ENCODE measurements at places on chromosomes 2 and 18.

GRCh38 chr18:8811115-8811514 lies 105.8 kb downstream of the MTCL1 start:
- no peak for DNase-seq

GRCh38 chr2:66582987-66583880 lies 148.3 kb downstream of the MEIS1 start:
- DNase-seq: no peak

DNA sequence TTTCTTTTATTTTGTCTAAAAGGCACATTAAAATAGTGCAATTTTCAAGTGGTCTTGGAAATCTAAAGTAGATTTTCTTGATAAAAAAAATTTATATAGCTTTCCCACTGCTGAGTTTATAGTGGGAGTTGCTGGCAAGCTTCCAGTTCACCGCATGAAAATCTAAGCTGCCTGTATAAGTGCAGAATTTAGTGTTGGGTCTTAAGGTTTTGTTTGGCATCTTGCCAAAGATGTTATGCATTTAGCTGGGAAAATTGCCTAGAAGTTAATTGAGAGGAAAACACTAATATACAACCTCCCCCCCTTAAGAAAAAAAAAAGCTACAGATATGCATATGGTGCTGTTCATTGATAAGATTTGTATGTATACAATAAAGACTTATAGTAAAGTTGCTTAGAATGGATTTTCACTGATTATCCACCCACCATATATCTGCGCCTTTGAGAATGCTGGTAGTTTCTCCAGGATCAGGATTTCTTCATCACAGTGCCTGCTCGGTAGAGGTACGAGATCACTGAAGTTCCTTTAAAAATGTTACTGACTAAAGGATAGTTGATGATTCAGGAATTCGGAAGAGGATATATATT lies 803.2 kb upstream of the POU3F3 start:
- no peak for DNase-seq

GRCh38 chr2:113157897-113158753 lies 15.6 kb upstream of the PSD4 start:
- DNase-seq: no peak

DNA sequence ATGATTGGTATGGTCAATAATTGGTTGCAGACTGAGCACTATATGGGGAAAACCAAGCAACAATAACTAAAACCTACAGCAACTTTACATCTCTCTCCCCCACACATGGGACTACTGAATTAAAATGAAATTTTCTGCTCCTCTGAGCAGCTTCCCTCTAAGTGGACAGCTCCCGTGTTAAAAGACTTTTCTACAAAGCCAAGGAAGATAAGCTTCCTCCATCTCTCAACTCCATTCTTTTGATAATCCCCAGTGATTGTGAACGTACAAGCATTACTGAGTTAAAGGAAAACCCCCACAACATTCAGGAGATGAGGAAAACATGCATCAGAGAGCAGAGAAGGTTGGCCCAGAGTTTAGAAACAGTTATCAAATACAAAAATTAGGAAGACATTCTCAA lies 21.9 kb downstream of the CCBE1 start:
- DNase-seq: no peak

- DNase-seq: no peak
Observed at GRCh38 chr2:132670496-132671150, 618 bp upstream of the LYPD1 start.

DNA sequence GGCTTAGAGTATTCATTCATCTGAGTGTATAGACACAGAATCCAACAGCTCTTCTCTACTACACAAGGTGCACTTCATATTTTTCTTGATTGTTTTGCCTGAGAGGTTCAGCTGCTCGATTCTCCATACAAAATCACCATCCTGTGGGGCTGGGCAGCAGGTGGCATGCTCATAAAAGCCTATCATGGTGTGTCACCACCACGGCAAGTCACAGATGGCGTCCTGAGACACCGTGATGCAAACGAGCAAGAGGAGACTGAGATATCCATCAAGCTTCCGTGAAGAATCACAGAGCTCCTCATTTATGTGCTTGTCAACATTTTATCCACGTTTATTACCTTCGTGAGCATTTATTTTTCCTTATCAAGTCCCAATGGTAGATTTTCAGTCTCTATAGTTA lies 22.4 kb upstream of the NRP2 start:
- DNase-seq: no peak

DNA sequence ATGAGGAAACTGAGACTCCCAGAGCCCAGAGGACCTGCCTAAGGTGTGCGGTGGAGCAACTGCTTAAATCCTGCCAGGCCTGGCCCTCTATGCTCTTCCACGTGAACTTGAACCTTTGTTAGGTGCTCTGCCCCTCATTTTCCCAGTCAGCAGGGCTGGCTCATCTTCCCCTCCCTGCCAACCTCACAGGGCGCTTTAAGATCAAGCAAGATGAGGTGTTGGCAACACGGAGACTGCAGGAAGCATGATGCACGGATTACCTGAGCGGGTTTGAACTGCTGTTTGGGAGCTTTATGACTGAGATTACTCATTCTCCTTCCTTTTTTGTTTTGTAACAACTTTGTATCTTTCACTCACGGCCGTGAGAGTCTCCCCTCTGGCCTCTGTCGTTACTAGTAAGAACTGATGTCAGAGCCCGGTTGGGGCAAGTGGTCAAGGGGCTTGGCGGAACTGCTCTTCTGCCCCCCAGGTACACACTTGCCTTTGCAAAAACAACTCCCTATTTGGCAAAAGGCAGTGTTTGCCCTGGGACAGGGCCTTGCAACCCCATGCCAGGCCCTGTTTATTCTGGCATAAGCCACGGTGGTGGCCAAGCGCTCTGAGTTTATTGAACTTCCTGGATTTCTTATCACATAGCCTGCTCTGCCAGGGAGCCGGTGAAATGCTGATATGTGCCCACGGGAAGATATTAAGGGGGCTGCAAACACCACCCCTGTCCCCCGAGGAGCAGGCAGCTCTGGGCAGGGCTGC lies 127.8 kb downstream of the INHBB start:
- DNase-seq: no peak

- DNase-seq: no peak
Observed at GRCh38 chr2:128594953-128595677, 276.4 kb upstream of the HS6ST1 start.

DNA sequence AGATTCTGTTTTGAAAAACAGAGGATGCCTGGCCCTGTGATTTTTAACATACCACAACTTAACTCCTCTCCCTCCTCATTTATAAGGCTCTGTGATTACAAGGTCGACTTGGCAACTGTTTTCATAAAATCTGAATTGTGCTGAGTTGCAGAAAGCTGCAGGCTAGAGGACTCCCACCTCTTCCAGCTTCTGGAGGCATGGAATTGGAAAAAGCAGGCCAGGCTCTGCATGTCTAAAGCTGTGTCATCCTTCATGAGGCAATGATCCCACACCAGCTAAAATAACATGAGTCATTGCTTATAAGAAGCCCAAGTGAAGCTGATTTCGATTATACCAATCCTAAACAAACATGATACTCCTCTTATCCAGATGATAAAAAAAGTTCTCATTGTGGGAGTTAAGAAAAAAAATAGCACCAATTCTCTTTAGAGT lies 11.7 kb downstream of the ARHGAP28 start:
- no peak for DNase-seq

DNA sequence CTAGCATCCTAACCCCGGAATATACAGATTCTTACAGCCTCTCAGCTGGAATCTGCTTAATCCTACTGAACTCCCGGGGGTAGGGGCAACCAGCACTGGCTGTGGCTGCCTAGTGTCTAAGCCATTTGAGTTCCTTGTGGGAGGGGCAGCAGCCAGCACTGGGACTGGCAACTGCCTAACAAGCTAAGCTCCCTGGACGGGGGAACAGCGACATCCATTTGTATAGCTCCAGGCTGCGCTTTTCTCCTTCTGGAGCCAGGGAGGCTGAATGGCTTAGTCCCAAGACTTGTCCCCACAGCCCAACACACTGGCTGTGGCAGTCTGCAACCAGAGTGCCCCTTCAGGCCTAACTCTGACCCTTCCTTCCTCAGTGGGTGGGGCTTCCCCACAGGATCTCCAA lies 787.2 kb downstream of the METTL4 start:
- DNase-seq: no peak

GRCh38 chr2:240917684-240918257 lies 11.6 kb downstream of the CROCC2 start:
- no peak for DNase-seq

DNA sequence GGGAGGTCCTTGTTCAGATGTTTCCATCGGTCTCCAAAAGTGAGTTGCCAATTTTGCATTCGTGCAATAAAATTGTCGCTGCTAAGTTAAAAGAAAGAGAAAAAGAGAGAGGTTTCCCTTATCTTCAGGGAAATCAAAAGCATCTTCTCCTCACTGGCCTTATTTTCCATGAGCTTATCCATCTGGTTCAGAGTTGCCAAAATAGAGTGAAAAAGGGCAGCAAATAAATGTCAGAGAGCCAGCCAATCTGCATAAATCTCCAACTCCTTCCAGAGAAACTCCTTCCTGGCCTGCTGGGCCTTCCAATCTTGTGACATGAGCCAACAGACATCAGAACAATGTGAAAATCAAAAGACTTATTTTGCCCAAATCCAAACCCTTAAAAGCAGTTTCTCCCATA lies 28.4 kb downstream of the PAX3 start:
- no peak for DNase-seq

DNA sequence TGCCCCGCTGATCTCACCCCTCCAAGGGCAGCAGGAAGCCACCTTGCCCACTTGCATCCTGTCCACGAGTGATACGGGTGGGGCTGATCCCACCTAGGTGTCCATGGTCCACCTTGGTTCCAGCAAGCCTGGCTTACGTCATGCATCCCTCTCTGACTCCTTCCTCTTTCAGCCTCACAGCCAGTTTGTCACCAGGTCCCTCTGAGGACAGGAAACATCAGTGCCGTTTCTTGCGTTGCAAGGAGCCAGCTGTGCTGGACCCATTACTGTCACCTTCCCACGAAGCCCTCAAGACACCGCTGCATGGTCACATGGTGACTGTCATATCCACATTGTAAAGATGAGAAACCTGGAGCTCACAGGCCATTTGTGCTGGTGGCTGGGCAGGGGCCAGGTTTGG lies 34.8 kb upstream of the TWIST2 start:
- DNase-seq: no peak

- no peak for DNase-seq
Observed at GRCh38 chr2:159199761-159200465, 86.6 kb downstream of the WDSUB1 start.

DNA sequence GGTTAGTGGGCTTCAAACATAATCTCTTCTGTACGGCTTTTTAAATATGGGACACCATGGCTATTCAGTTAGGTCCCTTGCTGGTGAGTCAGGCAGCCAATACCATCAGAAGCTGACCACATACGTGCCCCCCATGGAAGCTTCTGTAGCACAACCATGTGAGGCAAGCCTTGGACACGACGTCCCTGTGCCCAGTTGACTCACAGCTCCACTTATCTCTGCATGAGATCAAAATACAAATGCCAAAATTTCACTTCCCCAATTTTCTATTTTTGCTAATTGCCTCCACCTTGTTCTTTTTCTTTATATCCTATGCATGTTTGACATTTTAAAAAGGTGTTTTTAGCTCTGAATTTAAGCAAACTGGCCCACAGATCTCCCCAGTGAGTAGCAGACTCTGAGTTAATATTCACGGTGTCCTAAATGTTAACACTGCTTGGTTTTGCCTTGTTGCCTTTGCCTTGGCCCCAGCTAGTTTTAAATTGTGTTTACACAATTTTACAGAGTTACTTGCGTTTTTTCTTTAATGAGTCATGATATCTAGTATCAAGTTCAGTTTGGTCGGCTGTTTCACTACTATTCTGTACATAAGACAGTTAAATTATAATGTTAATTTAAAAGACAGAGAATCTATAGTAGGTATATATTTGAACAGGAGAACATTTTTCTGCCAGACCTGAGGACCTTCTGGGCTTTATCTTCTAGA lies 77.5 kb downstream of the CDCA7 start:
- no peak for DNase-seq

DNA sequence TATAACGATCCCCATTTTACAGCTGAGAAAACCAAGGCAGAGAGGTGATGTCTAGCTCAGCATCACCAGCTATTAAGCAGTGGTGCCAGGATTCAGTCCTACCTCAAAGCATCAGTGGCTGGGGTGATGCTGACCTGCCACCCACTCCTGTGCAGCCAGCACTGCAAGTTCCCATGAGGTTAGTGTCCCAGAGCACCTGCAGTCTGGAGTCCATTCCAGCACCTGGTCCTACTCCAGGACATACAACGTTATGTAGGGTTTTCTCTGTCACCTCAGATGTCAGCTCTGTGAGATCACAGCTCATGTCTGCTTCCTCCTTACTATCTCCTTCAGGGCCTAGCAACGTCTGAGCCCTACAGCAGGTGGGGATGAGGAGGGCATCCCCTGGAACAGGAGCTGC lies 328.0 kb upstream of the HS6ST1 start:
- no peak for DNase-seq

GRCh38 chr2:150471813-150472510 lies 15.5 kb downstream of the RND3 start:
- no peak for DNase-seq

Measured in hematopoietic multipotent progenitor cell treated with erythropoietin and hydrocortisone succinate and interleukin-3 and kit ligand, for 8 days (in vitro differentiated cells).